ENCODE measurements at places on chromosomes 1 and 21.
A peak's percentile ranks its signal among the peaks of the same experiment; 100 is the strongest.

- no peak for DNase-seq
Measured at GRCh38 chr1:87208931-87209330, 119.7 kb upstream of the LMO4 start.

- DNase-seq = no peak
Measured at GRCh38 chr1:43446881-43447835, 6.6 kb downstream of the HYI start.

DNA sequence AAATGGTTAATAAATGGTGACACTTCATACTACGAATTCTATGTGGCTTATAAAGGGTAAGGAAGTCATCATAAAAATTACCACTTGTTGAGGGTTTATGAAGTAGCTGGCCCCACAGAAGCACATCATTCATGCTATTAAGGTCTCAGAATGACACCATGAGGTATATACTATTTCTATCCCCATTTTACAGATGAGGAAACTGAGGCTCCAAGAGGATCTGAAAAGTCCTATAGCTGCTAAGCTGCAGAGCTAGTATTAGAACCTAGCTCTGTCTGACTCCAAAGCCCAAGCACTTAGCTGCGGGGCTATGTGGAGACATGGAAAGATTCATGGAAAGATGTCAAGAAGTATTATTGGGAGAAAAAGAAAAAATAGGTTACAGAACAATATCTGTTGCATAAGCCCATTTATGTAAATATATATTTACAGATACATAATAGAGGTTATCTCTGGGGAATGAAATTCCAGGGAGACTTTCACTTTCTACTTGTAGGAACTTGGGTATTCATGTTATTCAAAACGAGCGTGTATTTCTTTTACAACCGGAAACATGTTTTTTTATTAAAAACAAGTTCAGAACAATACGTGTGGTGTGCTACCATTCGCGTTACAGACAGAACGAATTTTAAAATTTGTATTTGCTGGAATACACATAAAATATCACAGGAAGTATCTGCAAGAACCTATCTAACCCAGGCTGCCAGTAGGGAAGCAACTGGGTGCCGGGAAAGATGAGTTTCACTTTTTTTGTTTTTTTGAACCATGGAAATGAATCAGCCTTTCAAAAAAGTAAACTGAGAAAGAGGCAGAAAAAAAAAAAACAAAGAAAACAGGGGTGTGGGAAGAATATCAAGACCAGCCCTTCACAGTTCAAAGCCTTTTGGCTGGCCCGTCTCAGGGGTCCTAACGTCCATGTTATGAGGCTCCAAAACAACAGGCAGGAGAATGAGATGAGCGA is 13.4 kb downstream of the SPOCD1 start:
- DNase-seq = no peak

- DNase-seq = no peak
Measured at GRCh38 chr1:79188337-79188736, 181.8 kb upstream of the ADGRL4 start.

GRCh38 chr1:30756545-30757351 is 826 bp downstream of the LAPTM5 start:
- peak; percentile 61 for DNase-seq

GRCh38 chr1:90724361-90724760 is 7.3 kb upstream of the BARHL2 start:
- no peak for DNase-seq

DNA sequence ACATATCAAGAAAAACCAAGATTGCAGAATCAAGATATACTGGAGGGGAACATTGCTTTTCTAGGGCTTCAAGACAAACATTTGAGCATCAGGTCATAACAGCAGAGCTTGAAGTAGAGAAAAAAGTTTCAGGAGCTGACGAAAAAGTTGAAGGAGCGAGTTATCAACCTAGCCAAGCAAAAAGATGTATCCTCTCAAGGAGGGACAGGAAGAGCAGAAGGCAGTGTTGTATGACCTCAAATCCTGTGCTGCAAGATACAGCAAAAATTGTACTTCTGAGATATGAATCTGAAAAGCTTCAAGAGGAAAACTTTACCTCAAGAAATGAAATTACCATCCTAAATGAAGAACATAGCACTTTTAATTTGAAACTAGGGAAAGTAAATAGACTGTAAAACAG is 153.1 kb downstream of the AK5 start:
- no peak for DNase-seq

DNA sequence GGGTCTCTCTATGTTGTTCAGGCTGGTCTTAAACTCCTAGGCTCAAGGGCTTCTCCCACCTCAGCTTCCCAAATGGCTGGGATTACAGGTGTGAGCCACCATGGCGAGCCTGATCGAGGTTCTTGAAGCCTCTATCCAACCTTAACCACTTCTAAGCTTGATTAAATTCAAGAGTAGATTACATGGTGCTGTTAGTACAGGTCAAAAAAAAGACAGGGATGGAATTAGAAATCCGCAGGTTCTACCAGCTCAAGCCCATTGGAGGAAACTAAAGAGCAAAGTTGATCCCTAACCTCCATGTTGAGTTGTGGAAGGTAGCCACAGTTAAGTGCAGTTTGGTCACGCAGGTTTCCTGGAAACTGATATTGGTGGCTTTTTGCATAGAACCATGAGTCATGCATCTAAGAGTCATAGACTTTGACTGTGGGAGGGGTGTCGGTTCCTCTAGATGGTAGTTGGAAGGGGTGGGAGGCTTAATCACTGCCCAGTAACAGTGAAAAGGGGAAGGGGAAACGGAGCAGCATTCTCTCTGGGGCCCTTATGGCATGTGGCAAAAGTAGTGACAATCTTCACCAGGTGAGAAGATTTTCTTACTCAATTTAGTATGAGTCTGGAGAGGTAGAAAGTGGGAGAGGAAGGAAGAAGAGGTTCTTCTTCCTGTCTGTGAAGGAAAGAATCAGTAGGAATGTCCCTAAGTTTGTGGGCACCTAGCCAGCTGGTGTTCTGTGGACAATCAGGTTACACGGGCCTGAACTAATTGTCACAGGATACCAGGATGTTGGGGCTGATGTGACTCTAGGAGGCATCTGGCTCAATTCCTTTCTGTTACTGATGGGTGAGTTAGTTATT is 7.0 kb downstream of the CD53 start:
- DNase-seq = peak; percentile 31

GRCh38 chr1:109091078-109091838 is 694 bp downstream of the TMEM167B start:
- no peak for DNase-seq

DNA sequence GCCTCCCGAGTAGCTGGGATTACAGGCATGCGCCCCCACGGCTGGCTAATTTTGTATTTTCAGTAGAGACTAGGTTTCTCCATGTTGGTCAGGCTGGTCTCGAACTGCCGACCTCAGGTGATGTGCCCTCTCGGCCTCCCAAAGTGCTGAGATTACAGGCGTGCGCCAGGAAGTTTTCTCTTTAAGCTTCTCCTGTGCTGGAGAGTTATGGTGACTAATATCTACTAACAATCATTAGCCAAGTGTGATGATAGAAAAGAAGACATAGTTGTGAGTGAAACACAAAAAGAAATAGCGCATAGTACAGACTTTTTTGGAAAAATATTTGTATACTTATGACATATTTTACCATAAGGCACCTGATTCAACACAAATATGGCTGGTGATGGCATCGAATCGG is 56.5 kb downstream of the SETD4 start:
- DNase-seq = no peak

- DNase-seq = no peak
Measured at GRCh38 chr1:68188060-68188538, 44.2 kb downstream of the WLS start.

- DNase-seq = no peak
Measured at GRCh38 chr1:155186067-155186793, 12.6 kb downstream of the TRIM46 start.

GRCh38 chr1:218874313-218874712 is 299.4 kb upstream of the LYPLAL1 start:
- no peak for DNase-seq

- DNase-seq = no peak
Measured at GRCh38 chr1:194084755-194085154, 898.3 kb upstream of the B3GALT2 start.

DNA sequence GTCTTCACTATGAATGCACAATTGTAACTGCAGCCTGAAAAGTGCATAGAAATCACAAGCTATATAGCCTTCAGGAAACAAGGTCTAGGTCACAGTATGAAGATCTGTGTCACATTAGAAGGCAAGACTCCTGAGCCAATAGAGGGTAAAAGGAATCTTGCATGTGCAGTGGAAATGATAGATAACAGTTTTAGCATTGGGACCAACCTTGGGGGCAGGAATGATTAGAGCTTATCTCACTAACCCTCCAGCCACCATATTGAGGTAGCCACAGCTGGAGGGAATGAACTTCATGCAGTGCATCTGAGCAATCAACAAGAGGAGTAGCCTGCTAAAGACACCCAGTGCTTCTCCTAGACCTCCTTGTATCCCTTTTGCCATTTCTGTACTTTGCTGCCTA is 390.1 kb downstream of the LTN1 start:
- DNase-seq = no peak

DNA sequence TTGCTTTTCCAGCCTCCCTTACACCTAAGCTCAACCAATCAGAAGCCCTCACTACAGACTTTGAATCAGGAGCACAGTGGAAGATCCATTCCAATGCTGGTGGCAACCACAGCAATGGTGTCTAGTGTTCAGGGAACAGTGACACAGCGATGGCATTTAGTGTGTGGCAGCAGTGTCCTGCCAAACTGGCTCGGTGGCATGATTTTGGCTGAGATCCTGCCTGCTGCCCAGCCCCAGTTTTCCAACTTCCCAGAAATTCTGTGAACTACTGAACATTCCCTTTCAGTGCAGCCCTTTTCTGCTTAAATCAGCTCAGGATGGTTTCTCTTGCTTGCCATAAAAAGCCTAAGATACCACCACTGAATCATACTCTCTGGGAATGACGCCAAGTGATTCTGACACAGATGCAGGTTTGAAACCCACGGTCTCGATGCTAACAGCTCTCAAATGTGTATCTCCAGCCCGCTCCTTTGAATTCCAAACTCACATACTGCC is 8.8 kb downstream of the ASAP3 start:
- no peak for DNase-seq

DNA sequence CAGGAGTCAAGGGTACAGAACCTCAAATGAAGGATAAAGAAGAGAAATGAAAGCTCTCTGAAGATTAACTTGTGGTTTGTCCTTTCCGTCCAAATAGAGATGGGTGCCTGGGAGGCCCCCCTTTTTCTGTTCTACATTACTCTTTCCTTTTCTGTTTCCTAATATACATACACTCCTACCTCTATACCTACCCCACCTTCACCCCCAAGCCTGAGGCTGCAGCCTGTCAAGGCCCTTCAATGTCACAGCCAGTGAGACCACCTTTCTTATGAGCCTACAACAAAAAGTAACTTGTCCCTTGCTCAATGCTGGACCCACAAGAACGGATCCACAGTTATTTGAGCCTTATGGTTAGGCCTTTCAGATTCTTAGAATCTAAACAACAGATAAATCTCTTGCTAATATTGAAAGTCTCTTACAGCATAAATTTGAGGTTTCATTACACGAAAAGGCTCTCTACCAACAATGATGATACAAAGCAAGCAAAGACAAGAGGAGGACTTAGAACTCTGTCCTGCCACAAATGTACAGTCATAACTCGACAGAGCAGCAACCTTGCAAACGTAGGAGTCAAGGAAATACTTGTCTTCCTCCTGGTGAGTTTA is 4.1 kb upstream of the TRAF3IP3 start:
- DNase-seq = no peak

- peak; percentile 46 for DNase-seq
Measured at GRCh38 chr1:42456754-42457089, 379 bp downstream of the PPCS start.

DNA sequence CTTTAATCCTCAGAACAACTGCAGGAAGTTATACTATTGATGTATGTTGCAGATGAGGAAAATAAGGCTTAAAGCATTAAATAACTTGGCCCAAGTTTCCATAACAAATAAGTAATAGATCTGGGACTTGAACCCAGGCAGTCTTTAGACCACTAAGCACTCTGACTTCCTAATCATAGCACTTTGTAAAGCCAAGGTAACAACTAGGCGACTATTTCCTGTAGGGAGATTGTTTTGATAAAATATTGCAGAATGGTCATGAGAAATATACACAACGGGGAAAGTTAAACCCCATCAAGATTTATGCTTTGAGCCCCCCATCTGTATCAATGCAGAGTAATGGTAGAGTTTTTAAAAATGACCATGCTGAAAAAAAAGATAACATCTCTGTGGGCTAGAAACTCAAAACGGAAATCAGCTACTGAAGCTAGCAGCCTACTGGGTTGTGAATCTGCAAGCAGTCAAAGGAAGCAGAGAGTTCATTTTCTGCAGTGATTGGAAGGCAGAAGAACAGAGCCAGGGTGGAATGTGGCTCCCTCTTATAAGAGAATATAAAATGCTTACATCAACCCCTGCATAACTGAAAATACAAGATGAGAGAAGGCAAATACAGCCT is 111.2 kb upstream of the OLIG2 start:
- DNase-seq = no peak

- no peak for DNase-seq
Measured at GRCh38 chr1:153880024-153880423, 42.7 kb downstream of the GATAD2B start.

GRCh38 chr21:27190601-27191000 is 223.7 kb upstream of the ADAMTS5 start:
- DNase-seq = no peak

DNA sequence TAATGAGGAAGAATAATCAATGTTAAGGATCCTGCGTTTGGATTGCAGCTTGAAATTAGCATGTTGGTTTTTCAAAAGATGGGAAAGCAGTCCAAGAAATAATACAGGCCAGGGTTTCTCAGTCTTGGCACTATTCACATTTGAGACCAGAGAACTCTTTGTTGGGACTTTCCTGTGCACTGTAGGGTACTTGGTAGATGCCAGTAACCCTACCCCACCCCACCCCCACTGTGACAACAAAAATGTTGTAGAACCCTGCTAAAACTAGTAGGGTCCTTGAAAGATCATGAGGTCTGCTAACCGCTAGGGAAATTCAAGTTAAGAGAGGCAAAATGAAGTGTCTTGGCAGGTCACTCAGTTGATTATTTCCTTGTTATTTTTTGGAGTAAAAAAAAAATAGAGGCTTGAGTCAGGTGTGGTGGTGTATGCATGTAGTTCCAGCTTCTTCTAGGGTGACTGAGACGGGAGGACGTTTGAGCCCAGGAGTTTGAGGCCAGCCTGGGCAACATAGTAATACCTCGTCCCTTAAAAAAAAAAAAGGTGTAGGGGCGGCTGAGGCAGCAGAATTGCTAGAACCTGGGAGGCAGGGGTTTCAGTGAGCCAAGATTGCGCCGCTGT is 53.3 kb downstream of the SPEN start:
- DNase-seq = no peak

- DNase-seq = no peak
Measured at GRCh38 chr1:3363756-3364155, 90.7 kb upstream of the ARHGEF16 start.

DNA sequence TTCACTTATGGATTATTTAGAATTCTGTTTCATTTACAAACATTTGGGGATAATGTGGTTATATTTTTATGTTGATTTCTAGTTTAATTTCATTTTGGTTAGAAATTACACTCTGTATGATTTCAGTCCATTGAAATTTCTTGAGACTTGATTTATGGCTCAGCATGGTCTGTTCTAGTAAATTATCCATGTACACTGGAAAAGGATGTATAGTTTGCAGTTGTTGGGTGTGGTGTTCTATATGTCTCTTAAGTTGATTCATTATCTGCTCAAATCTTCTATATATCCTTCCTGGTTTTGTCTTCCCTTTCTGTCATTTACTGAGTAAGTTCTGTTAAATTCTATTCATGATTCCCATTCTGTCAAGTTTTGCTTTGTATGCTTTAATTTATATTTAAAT is 52.3 kb downstream of the RAP1A start:
- no peak for DNase-seq

- DNase-seq = no peak
Measured at GRCh38 chr1:199981584-199981983, 45.9 kb upstream of the NR5A2 start.

GRCh38 chr1:43636006-43636641 is 13.8 kb upstream of the KDM4A start:
- no peak for DNase-seq
